ENCODE measurements at places on chromosomes 5 and 9.

GRCh38 chr9:121797081-121797480 lies 145.6 kb downstream of the DAB2IP start:
- DNase-seq = no peak

GRCh38 chr5:90982576-90982975 lies 400.5 kb downstream of the ARRDC3 start:
- DNase-seq = no peak

GRCh38 chr5:65926893-65927292 lies 518 bp downstream of the ERBIN start:
- DNase-seq = peak; percentile 46

- no peak for DNase-seq
These were observed 13.5 kb downstream of the B4GALT1 start for GRCh38 chr9:33153666-33154065.

DNA sequence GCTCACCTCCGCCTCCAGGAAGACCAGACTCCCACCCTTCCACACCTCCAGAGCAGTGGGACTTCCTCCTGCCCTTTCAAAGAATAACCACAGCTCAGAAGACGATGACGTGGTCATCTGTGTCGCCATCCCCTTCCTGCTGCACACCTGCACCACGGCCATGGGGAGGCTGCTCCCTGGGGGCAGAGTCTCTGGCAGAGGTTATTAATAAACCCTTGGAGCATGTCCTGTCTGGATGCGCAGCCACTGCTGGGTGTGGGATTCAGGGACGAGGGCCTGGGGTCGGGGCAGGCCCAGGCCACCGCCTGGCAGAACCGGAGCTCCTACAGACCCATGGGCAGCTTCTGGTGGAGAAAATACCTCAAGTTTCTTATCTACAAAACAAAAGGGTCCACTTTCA lies 5.0 kb downstream of the PAEP start:
- no peak for DNase-seq

GRCh38 chr9:22159586-22159985 lies 150.5 kb upstream of the CDKN2B start:
- DNase-seq = no peak

DNA sequence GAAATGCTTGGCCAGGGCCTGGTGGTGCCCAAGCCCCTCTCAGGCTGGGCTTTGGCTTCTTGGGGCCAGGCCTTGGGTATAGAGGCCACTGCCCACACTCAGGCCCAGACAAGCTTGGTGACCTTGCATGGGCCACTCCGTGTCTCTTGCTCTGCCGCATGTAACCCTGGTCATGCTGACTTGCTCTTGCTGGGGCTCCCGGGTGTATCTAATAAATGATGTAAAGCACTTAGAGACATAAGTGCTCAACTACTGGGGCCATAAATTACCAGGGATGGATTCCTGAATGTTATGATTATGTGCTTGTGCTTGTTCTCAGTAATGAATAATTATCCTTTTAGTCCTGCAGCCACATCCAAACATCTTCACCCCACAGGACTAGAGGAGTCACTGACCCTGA lies 54.0 kb downstream of the C5orf15 start:
- DNase-seq = no peak

- no peak for DNase-seq
These were observed 188.8 kb downstream of the COMMD10 start for GRCh38 chr5:116273448-116274242.

- DNase-seq = no peak
These were observed 87.5 kb upstream of the RANBP3L start for GRCh38 chr5:36389245-36389644.

DNA sequence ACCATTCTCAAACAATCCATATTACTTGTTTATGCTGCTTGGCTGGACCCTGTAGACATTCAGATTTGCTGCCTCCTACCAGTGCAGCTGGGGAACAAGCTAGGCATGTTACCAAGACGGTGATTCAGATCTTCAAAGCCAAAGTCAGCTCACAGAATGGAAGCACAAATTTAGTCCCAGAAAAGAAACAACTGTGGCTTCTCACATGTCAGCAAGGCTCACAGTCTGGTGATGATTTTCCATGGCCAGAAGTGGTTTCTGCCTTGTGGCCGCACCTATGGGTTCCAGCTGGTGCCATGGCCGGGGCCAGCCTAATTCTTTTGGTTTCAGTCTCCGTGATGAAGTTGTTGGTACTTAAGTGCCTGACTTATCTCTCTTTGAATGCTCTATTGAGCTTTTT lies 182.2 kb downstream of the TMC1 start:
- DNase-seq = no peak

DNA sequence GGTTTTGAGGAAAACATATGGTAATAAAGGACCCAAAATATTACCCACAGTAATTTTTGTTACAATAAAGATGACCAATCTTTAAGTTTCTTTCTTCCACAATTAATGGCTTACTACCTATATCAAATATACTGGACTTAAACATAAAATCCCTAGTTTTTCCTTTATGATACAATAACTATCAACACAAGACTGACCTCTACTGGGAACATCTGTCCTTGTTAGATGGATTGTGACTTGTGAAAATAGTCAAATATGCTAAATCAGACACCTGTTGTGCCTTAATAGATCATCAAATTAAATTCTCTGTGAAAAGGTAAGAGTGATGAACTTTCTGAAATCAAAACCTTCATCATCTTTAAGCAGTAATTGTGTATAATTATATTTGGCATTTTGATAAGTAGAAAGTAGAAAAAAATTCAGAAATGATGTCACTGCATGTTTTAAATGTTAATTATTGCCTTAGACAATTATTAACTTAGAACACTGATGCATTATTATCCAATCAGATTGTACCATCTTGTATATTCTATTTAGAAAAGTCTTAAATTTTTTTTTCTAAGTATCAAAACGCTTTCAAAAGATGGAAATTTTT lies 113.6 kb downstream of the DEPDC1B start:
- DNase-seq = peak; percentile 11

GRCh38 chr9:82584349-82584863 lies 478.5 kb downstream of the RASEF start:
- no peak for DNase-seq

DNA sequence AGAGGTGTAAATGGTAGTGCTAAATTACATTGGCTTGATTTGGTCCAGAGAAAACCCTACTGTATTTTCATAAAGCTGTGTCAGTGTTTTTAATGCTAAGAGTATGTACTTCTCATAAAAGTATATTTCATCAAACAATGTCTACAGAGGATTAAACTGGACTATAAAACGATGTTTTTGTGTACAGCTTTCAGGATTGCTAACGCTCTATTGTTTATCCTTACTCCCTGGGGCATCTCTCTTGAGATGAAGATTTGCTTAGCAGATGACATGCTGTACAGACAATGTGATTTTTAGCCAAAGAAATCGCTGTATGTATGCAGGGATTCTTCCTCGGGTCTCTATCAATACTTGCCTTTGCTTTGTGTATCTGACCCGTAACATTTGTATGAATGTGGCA lies 216.0 kb downstream of the FBXL7 start:
- DNase-seq = no peak

DNA sequence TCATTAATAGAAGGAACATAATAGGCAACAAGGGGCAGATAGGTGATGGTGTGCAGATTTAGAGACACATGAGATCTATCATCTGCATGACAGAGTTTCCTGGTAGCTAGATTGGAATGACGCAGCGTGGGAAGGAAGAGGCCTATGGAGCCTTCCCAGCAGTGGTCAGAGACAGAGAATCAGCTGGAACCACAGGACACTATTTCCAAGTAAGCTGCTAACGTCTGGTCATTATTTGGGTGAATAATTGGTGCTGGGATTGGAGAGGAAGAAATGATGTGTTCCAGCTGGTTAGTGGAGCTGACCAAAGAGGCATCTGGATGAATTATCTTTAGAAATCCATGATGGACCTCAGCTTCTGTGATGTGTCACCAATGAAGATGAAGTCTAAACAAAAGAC lies 91.2 kb upstream of the PRR16 start:
- no peak for DNase-seq

- no peak for DNase-seq
These were observed 244.3 kb upstream of the KLF9 start for GRCh38 chr9:70658765-70659164.

GRCh38 chr9:122364783-122365150 lies 6.1 kb upstream of the PTGS1 start:
- DNase-seq = no peak

- DNase-seq = peak; percentile 99
These were observed 15.4 kb upstream of the ARL15 start for GRCh38 chr5:54325610-54326311.

- no peak for DNase-seq
These were observed 5.5 kb upstream of the GALNT12 start for GRCh38 chr9:98801969-98802371.

GRCh38 chr5:111427762-111428161 lies 84.6 kb downstream of the STARD4 start:
- DNase-seq = no peak

DNA sequence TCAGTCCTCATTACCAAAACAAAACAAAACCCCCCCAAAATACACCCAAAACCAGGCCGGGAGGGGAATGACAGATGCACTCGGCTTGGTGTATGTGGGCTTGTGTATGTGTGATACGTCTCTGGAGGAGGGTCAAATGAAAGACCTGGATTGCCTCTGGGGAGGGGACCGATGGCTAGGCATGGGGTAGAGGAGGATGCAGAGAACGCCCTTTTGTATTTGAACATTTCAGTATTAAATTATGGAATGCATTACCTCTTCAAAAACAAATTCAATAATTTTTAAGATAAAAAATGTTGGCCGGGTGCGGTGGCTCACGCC lies 61.4 kb downstream of the LMX1B start:
- DNase-seq = no peak

DNA sequence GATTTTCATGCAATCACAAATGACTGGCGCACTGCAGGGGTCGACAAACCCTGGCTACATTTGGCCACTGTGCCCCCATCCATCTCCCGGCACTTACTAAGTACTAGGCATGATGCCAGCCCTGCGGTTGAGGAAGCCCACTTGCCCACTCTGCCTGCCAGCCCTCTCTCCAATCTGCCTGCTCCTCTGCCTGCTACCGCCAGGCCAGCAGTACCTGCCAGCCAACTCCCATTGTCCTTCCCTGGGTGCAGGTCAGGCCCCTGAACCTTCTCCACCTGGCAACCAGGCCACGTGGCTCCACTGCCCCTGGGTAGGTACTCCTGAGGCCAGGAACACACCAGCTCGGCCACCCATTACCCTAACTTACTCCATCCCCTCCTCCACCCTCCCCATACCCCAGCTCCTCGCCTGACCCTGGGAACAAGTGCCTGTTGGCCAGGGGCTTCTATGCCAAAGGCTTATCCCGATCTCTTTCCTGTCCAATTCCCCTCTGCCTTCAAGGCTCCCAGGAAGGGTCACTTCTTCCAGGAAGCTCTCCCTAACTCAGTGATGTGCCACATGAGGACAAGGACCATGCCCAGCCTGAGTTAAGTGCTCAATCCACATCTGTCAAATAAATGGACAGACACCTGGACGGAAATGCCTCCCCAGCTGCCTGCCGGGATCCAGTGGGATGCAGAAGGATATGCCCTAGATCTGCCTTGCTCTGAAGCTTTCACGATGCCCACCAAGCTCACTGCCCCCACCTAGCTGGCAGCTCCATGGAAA lies 6.6 kb downstream of the EEIG1 start:
- DNase-seq = no peak

GRCh38 chr9:137034709-137035506 lies 3.0 kb upstream of the FUT7 start:
- peak; percentile 84 for DNase-seq

GRCh38 chr5:173499471-173500212 lies 116.8 kb downstream of the BOD1 start:
- no peak for DNase-seq

GRCh38 chr5:154518438-154518867 lies 40.4 kb upstream of the HAND1 start:
- DNase-seq = peak; percentile 83

DNA sequence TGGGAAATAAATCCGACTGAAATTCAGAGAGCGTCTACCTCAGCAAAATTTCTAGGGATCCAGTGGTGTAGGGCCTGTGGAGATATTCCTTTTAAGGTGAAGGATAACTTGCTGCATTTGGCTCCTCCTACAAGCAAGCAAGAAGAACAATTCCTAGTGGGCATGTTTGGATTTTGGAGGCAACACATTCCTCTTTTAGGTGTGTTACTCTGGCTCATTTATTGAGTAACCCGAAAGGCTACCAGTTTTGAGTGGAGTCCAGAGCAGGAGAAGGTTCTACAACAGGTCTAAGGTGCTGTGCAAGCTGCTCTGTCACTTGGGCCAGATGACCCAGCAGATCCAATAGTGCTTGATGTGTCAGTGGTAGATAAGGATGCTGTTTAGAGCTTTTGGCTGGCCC lies 862.4 kb upstream of the CDH9 start:
- DNase-seq = no peak

DNA sequence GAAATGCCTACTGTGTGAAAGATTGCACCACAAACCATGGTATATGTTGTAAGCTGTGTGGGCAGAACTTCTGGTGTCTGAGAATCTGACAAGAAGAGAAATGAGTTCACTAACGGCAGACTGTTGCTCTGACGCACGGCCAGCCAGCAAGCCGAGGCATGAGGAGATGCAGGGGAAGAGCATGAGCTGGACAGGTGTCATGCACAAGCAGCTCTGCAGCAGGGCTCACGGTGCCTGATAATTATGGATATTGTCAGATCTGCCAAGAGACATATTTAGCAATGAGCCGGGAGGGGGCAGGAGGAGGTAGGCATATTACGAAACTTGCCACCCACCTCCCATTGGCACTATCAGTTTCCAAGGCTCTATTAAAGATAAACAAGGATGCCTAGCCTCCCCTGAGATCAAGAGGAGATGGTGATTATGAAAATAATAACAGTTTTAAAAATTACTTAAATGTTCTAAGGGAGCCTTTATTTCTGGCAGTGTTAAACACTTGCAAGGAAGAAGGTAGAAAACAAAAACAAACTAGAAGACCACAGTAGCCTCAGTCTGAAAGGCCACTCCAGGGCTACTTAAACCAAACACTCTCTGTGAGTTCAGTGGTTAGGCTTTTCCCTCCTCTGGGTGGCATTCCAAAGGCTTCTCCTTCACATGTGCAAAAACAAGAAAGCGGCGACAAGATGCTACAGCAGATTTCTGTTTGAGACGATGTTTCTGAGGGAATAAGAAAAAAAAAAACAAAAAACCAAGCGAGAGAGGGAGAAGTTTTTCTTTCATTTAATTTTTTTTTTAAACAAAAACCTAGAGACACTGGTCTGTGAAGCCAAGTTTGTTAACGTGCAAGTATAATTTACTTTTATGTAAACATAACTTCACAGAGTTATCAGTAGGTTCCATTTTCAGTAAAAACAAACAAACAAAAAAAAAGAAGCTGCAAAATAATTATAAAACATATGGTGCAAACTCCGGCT lies 339.5 kb downstream of the BNC2 start:
- no peak for DNase-seq

DNA sequence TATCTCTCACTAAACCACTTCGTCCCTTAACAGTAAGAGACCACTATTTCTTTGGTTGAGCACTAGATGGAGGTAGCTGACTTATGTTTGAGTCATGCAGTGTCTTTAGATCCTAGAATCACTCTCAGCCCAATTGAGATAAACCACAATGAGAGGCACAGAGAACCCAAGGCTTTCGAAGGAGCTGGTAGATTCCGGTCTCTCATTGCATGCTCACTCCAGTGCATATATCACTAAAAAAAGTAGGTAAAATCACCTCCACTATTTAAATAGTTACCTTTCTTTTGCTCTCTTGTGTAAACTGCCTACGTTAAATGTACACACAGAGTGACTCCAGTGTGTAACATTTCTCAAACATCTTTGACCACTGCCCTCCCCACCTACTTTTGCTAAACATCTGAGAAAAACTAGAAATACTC lies 27.6 kb downstream of the ACTL7A start:
- peak; percentile 25 for DNase-seq

Data from hematopoietic multipotent progenitor cell treated with erythropoietin and hydrocortisone succinate and interleukin-3 and kit ligand, for 8 days (in vitro differentiated cells).